ENCODE measurements at places on chromosomes 3 and 15.

DNA sequence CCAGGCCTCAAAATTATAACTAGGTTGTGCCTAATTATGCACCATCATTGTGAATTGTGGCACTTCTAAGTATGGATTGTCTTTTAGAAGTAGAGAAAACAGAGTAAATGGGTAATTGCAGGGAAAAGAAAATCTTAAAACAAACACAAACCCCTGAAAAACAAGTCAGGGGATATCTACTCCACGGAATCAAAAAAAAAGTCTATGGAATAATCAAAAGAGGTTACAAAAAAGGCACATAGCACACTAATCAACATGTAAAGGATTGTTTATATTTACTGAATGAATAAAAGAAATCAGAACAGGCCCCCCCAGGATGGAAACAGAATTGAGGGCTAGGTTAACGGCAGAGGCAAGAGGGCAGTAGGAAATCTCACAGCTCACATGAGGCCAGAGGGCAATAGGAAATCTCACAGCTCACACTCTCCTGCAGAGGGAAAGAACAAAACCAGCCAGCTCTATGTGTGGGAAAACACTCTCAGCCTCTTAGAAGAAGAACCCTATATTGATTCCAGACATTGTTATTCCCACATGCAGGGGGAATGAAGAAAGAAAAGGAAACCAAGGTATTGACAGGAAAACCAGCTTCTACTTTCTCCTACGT is 72.7 kb upstream of the FNDC3B start:
- DNase-seq: no peak

- no peak for DNase-seq
These were observed 176.6 kb downstream of the SLC9A9 start for GRCh38 chr3:143671626-143672025.

DNA sequence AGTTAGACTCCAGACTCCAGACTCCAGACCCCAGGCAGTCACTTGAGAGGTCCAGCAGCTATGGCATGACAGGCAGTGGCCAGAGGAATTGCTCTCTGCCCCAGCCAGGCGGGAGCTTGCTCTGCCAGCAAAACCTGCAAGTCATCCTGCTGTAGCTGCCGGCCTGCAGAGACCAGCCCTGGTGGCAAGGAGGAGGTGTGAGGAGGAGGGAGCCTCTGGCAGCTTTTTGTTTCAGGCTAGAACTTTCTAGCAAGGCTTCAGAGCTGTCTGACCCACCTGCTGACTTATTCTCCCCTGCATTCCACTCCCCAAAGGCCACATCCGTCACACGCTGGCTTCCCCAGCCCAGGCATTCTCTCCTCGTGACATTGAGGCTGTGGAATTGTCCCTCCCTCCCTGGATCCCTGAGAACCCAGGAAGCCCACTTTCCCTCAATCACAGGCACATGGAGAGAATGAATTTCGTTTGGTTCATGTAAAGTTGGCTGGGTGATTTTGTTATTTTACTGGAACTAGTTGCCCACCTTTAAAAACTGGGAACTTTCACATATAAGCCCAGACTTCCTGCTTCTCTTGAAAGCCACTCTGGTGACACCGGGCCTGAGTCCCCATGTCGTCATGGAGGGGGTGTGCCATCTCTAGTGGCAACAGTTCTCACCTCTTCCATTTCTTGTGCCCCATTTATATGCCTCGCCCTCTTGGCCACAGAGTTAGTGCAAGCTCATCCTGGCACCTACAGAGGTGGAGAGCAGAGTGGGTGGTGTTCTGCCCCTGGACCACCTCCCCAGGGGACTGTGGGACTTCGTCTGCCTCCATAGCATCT is 82.7 kb downstream of the ABHD5 start:
- no peak for DNase-seq

GRCh38 chr3:3097958-3098357 is 12.2 kb downstream of the IL5RA start:
- no peak for DNase-seq

DNA sequence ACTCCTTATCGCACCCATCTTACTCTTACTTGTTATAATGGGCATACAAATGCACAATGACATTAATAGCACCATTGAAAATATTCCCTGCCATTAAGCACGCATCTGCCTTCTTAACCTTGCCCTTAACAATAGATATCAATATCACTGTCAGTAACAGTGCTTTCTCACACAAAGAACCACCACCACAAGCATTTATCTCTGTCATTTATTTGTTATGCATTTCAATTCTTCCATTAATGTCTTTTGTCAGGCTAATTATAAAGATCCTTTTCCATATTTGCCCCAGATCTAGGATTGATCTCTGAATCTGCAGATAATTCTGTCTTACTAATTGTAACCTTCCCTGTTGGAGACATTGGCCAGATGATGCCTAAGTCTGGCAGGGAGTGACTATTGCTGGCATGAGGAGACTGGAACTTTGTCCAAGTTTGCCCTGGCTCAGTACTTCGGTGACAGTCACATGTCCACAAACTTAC is 419.6 kb upstream of the TGFBR2 start:
- no peak for DNase-seq

DNA sequence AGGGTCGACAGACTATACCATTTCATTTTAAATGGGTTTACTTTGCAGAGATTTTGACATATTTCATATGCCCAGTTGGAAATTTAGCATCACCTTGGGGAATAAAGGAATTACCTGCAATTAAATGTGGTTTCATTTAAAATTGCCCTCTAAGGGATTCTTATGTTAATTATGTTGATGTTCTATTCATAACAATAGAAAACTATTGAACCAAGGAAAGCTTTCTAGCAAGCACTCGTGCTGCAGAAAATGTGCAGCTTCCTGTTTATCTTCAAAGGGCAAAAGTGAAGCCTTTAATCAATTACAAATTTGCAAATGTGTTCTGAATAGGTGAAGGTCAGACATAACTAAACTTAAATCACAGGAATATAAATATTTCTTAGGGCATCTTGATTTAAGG is 352.1 kb downstream of the CHST2 start:
- no peak for DNase-seq

DNA sequence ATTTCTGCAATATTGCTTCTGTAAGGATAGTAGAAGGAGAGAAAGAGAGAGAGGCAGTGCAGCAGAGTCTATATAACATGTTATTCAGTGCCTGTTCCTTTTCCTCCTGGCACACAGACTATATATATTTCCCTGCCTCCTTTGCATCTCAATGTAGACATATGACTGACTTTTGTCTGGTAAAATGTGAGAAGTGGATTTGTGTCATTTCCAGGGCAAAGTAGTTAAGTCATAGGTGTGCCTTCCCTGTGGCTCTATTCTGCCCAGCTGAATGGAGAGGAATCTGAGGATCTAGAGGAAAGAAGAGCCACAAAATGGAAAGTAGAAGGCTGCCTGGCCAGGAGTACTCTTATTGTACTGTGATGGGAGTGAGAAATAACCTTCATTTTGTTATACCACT is 54.6 kb upstream of the CADPS start:
- no peak for DNase-seq

DNA sequence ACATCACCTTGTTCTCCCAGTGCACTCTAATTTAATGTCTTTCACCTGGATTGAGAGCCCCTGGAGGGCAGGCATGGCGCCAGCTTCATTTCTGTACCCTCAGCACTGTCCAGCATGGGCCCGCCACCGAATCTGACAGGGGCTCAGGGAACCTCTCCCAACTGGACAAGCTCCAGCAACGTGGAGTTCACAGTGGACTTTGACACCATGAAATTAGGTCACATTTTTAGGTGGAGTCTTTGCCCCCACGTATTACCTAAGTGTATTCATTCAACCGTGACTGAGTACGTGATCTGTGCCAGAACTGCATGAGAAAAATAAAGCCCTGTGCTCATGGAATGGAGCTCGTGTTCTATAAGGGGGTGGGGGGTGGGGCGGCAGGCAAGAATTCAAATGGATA is 94.1 kb upstream of the ATP2B2 start:
- DNase-seq: no peak

GRCh38 chr3:64818196-64818595 is 130.4 kb upstream of the ADAMTS9 start:
- no peak for DNase-seq

- DNase-seq: no peak
These were observed 60.5 kb upstream of the POMGNT2 start for GRCh38 chr3:43166406-43166805.

GRCh38 chr3:160577556-160578195 is 12.3 kb upstream of the KPNA4 start:
- no peak for DNase-seq

DNA sequence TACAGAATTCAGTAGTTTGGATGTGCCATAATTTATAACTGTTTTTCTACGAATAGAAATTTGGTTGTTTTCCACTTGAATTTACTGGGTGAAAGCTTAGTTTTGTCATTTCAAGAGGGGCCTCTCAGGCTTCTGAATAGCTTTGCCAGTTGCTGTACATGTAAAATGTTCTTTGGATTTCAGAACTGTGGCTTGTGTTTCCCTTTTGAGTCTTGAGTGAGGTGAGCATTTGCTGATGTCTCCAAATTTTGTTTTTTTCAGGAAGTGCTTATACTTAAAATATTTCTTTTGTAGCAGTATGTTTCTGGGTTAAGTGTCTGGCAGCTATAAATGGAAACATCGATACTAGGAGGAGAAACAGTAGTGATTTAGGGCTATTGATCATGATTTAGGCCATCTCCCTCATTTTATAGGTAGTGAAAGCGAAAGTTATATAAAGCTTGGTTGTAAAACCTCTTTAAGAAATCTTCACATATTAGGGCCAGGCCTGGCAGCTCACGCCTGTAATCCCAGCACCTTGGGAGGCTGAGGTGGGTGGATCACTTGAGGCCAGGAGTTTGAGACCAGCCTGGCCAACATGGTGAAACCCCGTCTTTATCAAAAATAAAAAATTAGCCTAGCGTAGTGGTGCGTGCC is 9.2 kb upstream of the TRAK1 start:
- no peak for DNase-seq

DNA sequence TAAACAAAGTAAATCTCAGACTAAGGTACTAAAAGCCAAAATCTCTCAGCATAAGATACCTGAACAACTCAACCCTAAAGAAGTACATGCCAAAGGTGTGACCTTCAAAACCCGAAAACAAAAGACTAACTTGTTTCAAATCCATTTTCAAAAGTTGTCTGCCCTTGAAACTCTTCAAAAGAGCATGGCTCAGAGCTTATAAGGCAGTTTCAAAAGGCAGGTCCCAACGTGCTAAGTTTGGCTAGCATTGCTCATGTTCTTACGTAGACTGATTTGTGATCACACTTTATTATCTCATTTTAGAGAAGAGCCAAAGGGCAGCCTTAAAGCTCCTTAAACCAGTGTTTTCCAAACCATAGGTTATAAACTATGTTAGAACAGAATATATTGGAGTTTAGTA is 112.2 kb downstream of the FEZF2 start:
- no peak for DNase-seq

- DNase-seq: no peak
These were observed 35.9 kb downstream of the ARPP21 start for GRCh38 chr3:35675206-35675605.

DNA sequence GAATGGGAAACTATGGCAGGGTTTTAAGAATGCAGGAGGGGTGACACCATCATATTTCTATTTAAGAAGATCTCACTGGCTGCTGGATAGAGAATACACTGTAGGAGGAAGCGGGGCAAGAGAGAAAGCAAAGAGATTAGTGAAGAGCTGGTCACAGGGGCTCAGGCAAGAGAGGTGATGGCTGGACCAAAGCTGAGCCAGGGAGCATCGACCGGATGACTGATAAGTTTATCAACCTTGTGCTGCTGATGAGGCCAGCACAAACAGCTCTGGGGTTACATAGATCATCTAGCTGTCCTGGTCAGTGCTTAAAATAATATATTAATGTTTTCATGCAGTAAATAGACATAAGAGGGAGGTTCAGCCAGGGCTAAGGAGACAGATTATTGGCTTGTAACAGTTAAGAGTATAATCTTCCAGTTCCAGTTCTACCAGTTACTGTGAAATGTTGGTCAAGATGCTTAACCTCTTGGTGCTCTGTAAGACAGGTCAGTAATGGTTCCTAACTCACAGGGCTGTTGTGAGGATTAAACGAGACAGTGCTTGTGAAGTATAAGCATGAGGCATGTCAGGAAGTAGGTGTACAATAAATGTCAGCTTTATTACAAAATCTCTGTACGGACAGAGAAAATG is 201.0 kb upstream of the FEZF2 start:
- DNase-seq: no peak

GRCh38 chr15:56957812-56958406 is 39.5 kb downstream of the TCF12 start:
- DNase-seq: no peak

DNA sequence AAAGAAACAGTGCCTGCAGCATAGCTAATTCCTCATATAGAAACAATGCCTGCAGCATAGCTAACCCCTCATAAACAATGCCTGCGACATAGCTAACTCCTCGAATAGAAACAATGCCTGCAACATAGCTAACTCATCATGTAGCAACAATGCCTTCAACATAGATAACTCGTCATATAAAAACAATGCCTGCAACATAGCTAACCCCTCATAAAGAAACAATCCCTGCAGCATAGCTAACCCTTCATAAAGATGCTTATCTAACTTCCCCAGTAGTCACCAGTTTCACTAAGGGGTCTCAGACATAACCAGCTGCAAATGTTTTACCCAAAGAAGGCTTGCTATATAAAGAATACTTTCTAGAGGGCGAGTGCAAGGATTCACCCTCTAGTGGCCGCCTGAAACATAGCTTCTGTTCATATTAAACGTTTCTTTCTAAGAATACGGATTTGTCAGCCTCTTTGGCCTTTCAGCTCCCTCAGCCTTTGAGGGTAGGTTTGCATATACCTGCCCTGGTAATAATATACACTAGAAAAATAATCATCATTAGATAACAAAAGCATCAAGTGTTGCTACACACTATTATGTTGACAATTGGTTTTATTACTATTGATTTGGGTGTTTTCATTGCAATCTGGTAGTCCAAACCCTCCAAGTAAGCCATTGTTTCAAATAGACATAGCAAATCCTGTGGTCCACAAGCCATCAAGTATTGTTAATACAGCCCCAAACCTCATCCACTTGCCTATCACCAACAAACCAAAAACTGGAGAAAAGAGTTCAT is 44.4 kb upstream of the FAN1 start:
- DNase-seq: peak; percentile 30

DNA sequence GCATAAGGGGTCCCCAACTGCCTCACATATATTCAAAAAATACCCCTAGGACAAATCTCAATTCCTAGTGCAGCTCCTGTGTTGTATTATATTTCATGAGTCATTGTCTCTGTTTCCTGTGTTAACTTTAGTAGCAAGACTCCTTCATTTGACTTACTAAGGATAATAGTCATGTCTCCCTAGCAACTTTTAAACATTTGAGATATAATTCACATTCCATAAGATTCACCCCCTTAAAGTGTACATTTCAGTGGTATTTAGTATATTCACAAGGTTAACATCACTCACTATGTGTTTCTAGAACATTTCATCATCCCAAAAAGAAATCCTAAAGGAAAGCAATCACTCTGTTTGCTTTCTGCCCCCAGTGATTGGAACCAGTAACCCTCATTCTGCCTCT is 121.3 kb upstream of the WNT7A start:
- DNase-seq: no peak

DNA sequence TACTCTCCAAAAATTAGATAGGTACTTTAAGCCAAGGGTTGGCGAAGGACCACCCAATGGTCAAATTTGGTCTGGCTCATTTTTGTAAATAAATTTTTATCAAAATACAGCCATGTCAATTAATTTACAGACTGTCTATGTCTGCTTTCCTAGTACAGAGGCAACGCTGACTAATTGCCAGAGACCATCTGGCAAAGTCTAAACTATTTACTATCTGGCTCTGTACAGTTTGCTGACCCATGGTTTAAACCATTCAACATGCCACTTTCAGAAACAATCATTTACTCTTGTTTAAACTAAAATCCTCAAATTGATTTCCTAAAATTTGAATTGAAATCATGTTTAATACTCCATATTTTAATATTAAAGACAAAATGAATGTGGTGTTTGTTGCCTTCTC is 25.9 kb downstream of the CBLB start:
- DNase-seq: no peak

Data from GM20000 (cell line).